ENCODE measurements at places on chromosomes 13 and 19. TPM values are rescaled to one million over a fixed set of nuclear protein-coding genes. Genes with fewer than 3 reads are reported as not detected.

GRCh38 chr19:12872941-12873890 is 8.0 kb downstream of the DNASE2 start:
- no peaks in the 10 kb centered on the region for H3K4me1 ChIP-seq
- no peak overlapping the region for H3K27ac ChIP-seq
- no peaks in the 10 kb centered on the region for H3K27me3 ChIP-seq
- peak; percentile 83 for DNase-seq
- H3K4me3 ChIP-seq = peak overlapping the region; percentile 32

The CEACAM8 gene
- total RNA-seq = not detected

GRCh38 chr19:39709026-39709872 is 5.0 kb downstream of the LGALS14 start:
- DNase-seq = no peak
- H3K27me3 ChIP-seq = peaks cover 3% of the 10 kb centered on the region
- no peak overlapping the region for H3K4me3 ChIP-seq
- H3K27ac ChIP-seq = no peak overlapping the region
- H3K36me3 ChIP-seq = peaks cover 4% of the 10 kb centered on the region

- H3K36me3 ChIP-seq = no peaks in the 10 kb centered on the region
- DNase-seq = no peak
- no peaks in the 10 kb centered on the region for H3K4me1 ChIP-seq
- H3K27me3 ChIP-seq = no peaks in the 10 kb centered on the region
- H3K27ac ChIP-seq = no peak overlapping the region
- H3K4me3 ChIP-seq = no peak overlapping the region
Measured at GRCh38 chr13:104847922-104848321, 1687.5 kb downstream of the EFNB2 start.

The SLC7A10 gene
- total RNA-seq = not detected

DNA sequence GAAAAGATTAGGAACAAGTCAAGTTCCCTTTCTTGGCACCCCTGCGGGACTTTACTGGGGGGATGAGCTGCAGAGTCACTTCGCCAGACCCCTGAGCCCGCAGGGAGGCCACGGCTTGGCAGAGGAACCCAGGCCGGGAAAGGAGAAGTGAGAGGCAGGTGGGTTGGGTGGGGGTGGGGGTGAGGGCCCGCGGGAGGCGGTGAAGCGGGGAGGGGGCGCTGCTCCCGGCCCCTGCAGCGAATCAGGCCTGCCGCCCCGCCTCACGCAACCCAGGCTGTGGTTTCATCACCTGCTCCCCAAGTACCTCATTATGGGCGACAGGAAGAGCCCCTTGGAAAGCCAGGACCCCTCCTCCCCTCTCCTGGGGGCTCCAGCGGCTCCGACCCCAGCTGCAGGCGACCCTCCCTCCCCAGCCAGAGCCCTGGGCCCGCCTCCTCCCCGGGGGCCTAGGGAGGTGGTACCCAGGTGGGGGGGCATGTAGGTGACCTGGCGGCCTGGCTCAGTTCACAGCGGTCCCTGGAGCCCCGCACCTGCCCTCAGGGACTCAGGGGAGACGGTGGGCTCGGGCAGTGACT is 9.5 kb downstream of the MEF2B start:
- H3K4me3 ChIP-seq = no peak overlapping the region
- no peak for DNase-seq
- H3K27ac ChIP-seq = no peak overlapping the region
- no peaks in the 10 kb centered on the region for H3K4me1 ChIP-seq

The FXYD5 gene
- total RNA-seq = 358 TPM

The AMER2 gene
- total RNA-seq = not detected

DNA sequence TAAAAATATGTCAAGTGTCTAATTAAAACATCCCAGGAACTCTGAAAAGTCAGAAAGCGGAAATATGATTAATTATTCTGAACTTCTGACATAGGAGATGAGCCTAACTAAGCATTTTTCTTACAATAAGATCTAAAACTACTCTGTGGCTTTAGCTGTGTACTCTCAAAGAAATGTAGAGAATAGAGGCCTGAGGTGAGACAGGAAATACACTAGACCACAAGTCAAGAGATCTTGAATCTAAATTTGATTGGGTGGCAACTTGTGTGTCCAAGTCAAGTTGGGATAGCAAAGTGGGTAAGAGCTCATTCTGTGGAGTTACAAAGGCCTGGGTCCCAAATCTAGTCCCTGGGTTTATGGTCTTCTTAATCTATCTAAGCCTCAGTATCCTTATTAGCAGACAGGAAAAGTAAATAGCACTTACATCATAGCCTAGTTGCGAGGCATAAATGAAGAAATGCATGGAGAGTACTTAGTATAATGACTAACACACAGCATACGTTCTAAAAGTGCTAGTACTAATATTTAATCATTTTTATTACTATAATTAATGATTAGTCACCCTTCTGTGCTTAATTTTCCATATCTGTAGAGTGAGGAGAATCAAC is 9.4 kb upstream of the LRRC63 start:
- H3K4me1 ChIP-seq = peaks cover 37% of the 10 kb centered on the region
- no peaks in the 10 kb centered on the region for H3K27me3 ChIP-seq
- H3K4me3 ChIP-seq = no peak overlapping the region
- H3K36me3 ChIP-seq = no peaks in the 10 kb centered on the region
- no peak for DNase-seq

GRCh38 chr13:113895436-113895835 is 31.6 kb upstream of the GAS6 start:
- H3K36me3 ChIP-seq = no peaks in the 10 kb centered on the region
- peaks cover 18% of the 10 kb centered on the region for H3K27me3 ChIP-seq
- H3K4me3 ChIP-seq = no peak overlapping the region
- no peak for DNase-seq
- no peaks in the 10 kb centered on the region for H3K4me1 ChIP-seq
- no peak overlapping the region for H3K27ac ChIP-seq

The MCOLN1 gene
- total RNA-seq = 7.7 TPM

The METTL21C gene
- not detected for total RNA-seq

The PTH2 gene
- total RNA-seq = not detected

DNA sequence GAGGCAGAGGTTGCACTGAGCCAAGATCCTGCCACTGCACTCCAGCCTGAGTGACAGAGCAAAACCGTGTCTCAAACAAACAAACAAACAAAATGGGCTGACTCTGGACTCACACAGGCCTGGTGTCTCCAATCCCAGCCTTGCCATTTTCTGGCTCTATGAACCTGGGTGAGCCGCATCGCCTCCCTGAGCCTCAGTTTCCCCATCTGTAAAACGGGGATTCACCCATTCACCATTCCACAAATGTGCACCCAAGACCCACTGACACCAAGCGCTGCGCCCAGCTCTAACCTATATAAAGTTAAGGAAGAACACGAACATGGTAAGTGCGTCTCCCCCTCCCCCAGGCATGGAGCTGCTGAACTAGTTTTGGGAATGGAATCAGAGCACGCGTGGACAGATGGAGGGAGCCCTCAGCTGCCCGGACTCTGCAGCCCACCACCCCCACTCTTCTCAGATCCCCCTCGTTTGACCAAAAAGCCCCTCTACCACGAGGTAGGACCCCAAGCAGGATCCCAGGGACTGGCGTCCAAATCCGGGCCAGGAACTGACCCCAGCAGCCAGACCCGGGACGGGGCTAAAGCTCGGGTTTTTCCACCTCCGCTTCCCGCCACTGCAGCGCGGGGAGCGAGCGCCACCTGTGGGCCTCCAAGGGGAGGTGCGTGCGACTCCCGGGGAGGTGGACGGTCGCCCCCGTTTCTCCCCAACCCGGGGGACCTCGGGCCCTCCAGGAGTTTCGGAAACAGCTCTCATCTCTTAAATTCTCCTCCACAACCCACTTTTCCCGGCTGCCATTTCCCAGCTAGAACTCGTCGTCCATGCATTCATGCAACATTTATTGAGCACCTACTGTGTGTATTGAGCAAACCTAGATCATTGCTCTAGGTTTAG is 33.0 kb upstream of the ADGRE5 start:
- peak overlapping the region; percentile 56 for H3K4me3 ChIP-seq
- peak overlapping the region; percentile 80 for H3K27ac ChIP-seq
- H3K36me3 ChIP-seq = no peaks in the 10 kb centered on the region
- H3K4me1 ChIP-seq = peaks cover 24% of the 10 kb centered on the region

The NLRP11 gene
- 0.05 TPM for total RNA-seq

- peaks cover 9% of the 10 kb centered on the region for H3K4me1 ChIP-seq
- no peak for DNase-seq
- H3K36me3 ChIP-seq = no peaks in the 10 kb centered on the region
- H3K4me3 ChIP-seq = no peak overlapping the region
- H3K27ac ChIP-seq = no peak overlapping the region
Measured at GRCh38 chr19:5288347-5288739, 52.3 kb downstream of the PTPRS start.

The KPNA3 gene
- 58.0 TPM for total RNA-seq

The PLA2G4C gene
- total RNA-seq = 11.5 TPM

GRCh38 chr19:55406091-55406825 is 1.3 kb downstream of the UBE2S start:
- H3K4me1 ChIP-seq = peaks cover 24% of the 10 kb centered on the region
- DNase-seq = no peak
- H3K27ac ChIP-seq = peak overlapping the region; percentile 85
- peaks cover 55% of the 10 kb centered on the region for H3K36me3 ChIP-seq

DNA sequence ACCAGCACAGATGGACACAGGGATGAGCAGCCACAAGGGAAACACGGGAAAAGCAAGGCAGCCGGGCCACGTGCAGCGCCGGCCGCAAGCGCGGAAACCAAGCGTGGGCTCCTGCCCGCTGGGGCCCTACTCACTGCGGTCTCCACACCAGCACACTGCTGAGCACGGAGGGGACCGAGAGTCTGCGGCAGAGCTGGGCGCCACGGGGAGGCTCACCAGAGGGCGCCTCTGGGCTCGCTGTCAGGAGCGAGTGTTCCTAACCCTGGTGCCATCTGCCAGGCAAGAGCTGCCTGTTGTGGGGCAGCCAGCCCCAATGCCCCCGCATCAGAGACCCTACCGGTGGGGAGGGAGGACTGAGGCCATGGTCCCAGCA is 26.5 kb downstream of the MPND start:
- peak overlapping the region; percentile 93 for H3K27ac ChIP-seq
- peaks cover under 1% of the 10 kb centered on the region for H3K36me3 ChIP-seq
- peaks cover 40% of the 10 kb centered on the region for H3K4me1 ChIP-seq
- no peaks in the 10 kb centered on the region for H3K27me3 ChIP-seq
- peak overlapping the region; percentile 63 for H3K4me3 ChIP-seq

GRCh38 chr19:22882797-22883196 is 50.7 kb downstream of the ZNF723 start:
- no peaks in the 10 kb centered on the region for H3K36me3 ChIP-seq
- H3K4me1 ChIP-seq = no peaks in the 10 kb centered on the region
- H3K27ac ChIP-seq = no peak overlapping the region
- H3K27me3 ChIP-seq = no peaks in the 10 kb centered on the region
- no peak for DNase-seq

GRCh38 chr19:52786078-52786463 is 520 bp downstream of the ZNF600 start:
- DNase-seq = no peak
- no peaks in the 10 kb centered on the region for H3K27me3 ChIP-seq
- peaks cover 36% of the 10 kb centered on the region for H3K36me3 ChIP-seq
- peak overlapping the region; percentile 87 for H3K4me3 ChIP-seq
- H3K4me1 ChIP-seq = peaks cover 23% of the 10 kb centered on the region

The KCNJ14 gene
- 1.1 TPM for total RNA-seq

The YIPF2 gene
- total RNA-seq = 21.3 TPM

DNA sequence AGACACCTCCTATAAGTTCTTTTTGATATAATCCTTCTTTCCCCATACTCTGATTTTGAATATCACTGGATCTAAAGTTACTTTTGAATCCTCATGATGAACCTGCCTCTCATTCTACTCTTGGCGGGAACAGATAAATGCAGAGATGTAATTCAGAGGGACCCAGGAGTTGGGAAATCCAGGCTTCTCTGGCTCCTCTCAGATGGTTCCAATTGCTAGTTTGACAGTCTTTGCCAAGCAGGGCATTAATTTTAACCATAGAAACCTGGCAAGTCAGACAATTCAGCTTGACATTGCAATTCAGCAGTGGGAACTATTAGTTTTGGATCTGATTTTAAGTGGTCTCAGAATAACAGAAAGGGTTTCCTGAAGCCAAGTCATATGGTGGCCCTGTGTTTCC is 67.3 kb upstream of the KLF12 start:
- H3K36me3 ChIP-seq = no peaks in the 10 kb centered on the region
- H3K4me1 ChIP-seq = no peaks in the 10 kb centered on the region
- no peak overlapping the region for H3K4me3 ChIP-seq
- no peak for DNase-seq
- H3K27ac ChIP-seq = no peak overlapping the region

The GAPDHS gene
- total RNA-seq = not detected

DNA sequence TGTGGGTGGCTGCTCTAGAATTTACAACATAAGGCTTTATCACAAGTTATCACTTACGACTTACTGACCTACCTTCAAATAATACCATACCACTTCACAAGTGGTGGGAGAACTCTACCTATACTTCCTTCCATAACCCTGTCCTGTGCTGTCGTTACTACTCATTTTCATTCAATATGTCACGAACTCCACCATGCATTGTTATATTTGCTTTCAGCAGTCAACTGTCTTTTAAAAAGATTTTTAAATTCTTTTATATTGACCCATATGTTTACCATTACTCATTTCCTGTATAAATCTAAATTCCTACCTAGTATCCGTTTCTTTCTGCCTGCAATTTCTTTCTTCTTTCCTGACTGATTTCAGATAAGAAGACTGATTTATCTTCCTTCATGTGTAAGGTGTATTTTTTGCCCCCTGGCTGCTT is 200.0 kb downstream of the KLF12 start:
- H3K36me3 ChIP-seq = peaks cover 21% of the 10 kb centered on the region
- H3K27me3 ChIP-seq = no peaks in the 10 kb centered on the region
- peaks cover 54% of the 10 kb centered on the region for H3K4me1 ChIP-seq
- no peak overlapping the region for H3K4me3 ChIP-seq
- H3K27ac ChIP-seq = no peak overlapping the region
- DNase-seq = no peak

GRCh38 chr13:113094410-113094800 is 11.2 kb upstream of the F7 start:
- no peak overlapping the region for H3K27ac ChIP-seq
- no peaks in the 10 kb centered on the region for H3K36me3 ChIP-seq
- no peak for DNase-seq

DNA sequence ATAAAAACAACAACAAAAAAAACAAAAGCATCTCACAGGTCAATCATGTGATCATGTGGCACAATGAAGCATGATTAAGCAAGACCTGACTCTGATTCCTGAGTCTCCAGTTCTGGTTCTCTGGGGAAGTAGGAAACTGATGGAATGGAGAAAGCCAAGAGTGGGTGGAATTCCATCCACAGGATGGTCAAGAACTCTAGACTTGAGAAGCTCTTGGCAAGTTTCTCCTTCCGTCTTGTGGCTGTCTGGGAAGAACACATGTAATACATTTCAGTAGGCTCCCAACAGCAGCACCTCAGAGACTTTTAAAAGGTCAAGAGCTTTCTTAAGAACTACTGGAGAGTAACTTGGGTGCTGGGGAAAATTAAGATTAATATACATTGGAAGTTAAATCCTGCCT is 78.6 kb upstream of the TSHZ3 start:
- no peak for DNase-seq
- H3K27me3 ChIP-seq = peaks cover 11% of the 10 kb centered on the region
- no peak overlapping the region for H3K4me3 ChIP-seq
- no peaks in the 10 kb centered on the region for H3K4me1 ChIP-seq

The EMC10 gene
- total RNA-seq = 34.7 TPM

All from activated CD4-positive, alpha-beta T cell treated with anti-CD3 and anti-CD28 coated beads for 36 hours (primary cell).